Activated naive CD4-positive, alpha-beta T cell (primary cell): ENCODE measurements at places on chromosomes 3 and 15.
A peak's percentile ranks its signal among the peaks of the same experiment; 100 is the strongest.

- DNase-seq: no peak
Measured at GRCh38 chr3:169250000-169250399, 413.5 kb downstream of the MECOM start.

DNA sequence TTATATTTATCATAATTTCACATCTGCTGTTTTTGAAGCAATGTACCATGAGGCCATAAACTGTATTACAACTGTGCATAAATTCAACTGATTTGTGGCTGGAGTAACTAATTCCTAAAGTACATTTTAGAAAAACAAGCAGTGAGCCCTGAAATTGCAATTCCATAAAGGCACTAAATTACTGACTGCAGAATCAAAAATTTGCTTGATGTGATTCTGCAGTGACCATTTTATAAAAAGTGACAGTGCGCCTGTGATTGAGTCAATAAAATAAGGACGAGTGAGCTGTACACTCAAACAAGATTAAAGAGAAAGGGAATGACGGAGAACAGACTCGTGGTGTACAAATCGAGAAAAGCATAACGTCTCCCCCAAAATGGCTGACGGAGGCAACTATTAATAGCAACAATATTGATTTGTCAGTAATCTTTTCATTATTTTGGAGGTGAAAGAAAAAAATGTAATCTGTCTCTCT, 121.4 kb upstream of the MEIS2 start:
- DNase-seq: no peak

GRCh38 chr15:83170474-83171165, 37.0 kb downstream of the HDGFL3 start:
- no peak for DNase-seq

GRCh38 chr15:32675466-32675865, 34.0 kb downstream of the SCG5 start:
- DNase-seq: no peak

- no peak for DNase-seq
Measured at GRCh38 chr3:194998417-194998816, 272.5 kb downstream of the XXYLT1 start.

- no peak for DNase-seq
Measured at GRCh38 chr3:182735672-182736071, 57.6 kb upstream of the ATP11B start.

DNA sequence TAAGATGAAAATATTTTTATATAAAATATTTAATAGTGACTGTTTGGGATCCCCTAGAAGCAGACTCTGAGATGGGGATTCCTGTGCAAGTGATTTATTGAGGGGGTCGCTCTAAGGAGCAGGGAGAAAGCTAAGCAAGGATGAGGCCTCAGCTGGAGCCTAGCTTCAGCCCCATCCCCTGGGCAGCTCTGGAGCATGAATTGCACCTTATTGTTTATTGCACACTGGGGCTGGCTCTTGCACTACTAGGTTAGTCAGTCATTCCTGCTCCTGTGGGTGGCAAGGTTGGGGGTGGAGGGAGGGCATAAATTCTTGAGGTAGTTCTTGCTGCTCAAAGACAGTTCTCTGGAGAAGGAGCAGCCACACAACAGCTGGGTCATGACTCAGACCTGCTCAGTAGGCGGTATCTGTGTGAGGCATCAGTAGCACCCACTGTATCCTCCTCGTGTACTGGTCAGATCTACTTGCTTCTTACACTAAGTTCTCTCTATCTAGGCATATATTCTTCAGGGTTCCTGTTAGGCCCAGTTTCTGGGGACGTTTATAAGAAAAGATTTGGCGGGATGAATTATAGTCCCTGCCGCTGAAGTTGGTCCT, 27.2 kb upstream of the TNFSF10 start:
- peak; percentile 32 for DNase-seq

DNA sequence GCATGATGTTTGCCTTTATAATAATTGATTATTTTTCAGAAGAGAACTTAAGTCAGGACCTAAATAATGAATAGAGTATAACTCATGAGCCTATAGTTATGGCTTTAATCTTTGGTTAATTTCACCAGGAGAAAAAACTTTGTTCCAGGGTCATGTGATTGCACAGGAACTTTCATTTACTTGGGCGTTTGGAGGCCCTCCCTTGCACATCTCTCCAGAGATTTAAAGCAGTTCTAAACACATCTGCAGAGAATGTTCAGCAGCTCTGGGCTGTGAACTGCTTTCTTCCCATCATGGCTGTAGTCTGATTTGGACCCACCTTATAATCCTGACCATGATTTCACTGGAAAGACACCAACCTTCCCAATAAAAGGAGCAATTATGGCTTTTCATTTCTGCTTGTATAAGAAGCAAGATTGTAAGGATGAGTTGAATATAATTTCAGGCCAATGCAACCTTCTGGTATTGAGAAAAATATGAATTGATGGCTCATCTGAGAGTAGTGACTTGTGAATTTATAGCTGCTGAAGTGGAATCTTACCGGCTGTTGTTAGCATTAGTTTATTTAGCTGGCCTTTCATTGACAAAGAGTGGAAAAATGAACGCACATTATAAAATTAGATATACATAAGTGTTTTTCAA, 80.9 kb upstream of the PRTG start:
- no peak for DNase-seq

DNA sequence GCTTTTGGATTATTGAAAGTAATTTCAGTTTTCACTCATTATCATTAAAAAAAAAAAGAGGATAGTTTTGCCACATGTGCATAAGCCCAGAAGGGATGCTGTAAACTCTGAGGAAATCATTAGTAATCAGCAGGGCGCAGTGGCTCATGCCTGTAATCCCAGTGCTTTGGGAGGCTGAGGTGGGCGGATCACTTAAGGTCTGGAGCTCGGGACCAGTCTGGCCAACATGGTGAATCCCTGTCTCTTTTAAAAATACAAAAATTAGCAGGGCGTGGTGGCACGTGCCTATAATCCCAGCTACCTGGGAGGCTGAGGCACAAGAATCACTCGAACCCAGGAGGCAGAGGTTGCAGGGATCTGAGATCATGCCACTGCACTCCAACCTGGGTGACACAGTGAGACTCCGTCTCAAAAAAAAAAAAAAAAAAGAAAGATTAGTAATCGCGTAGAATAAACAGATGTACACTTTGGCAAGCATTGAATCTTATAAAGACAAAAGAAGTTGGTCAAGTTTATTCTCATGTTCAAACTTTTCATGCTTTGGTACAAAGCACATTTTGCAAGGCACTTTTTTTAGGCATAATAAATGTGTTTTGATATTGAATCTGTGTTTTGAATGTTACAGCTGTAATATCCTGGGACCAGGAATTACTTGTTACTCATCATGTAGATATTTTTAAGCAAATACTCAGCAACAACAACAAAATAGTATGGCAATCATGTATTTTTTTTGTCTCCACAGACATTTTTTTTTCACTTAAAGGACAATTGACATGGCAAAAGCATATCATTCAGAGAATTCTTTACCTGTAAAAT, 93.2 kb upstream of the AGTR1 start:
- no peak for DNase-seq

DNA sequence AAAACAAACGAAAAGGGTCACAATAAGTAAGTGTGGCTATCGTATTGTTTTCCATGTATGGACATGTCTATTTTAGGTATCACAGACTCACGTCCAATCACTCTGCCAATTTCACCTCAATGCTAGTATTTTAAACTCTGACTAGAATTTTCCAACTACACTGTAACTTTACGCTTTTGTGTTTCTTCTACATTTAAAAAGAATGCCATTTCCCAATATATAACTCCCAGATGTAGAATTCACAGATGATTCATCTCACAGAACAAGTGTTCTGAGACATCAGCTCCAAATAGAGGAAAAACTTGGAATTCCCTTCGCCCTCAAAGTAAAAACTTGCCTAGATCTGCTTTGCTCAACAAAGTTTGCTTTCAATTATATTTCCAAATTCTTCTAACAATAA, 14.2 kb downstream of the LRIG1 start:
- no peak for DNase-seq

GRCh38 chr3:156593814-156594213, 38.9 kb upstream of the SSR3 start:
- no peak for DNase-seq

- no peak for DNase-seq
Measured at GRCh38 chr15:70199540-70200410, 102.1 kb upstream of the TLE3 start.
